ENCODE measurements at places on chromosomes 11 and 22.

GRCh38 chr11:92424281-92424680, 199.7 kb downstream of the FAT3 start:
- no peak for DNase-seq

GRCh38 chr11:128470081-128470480, 117.3 kb downstream of the ETS1 start:
- DNase-seq: no peak

GRCh38 chr11:102117472-102118113, 7.3 kb downstream of the YAP1 start:
- DNase-seq: no peak

DNA sequence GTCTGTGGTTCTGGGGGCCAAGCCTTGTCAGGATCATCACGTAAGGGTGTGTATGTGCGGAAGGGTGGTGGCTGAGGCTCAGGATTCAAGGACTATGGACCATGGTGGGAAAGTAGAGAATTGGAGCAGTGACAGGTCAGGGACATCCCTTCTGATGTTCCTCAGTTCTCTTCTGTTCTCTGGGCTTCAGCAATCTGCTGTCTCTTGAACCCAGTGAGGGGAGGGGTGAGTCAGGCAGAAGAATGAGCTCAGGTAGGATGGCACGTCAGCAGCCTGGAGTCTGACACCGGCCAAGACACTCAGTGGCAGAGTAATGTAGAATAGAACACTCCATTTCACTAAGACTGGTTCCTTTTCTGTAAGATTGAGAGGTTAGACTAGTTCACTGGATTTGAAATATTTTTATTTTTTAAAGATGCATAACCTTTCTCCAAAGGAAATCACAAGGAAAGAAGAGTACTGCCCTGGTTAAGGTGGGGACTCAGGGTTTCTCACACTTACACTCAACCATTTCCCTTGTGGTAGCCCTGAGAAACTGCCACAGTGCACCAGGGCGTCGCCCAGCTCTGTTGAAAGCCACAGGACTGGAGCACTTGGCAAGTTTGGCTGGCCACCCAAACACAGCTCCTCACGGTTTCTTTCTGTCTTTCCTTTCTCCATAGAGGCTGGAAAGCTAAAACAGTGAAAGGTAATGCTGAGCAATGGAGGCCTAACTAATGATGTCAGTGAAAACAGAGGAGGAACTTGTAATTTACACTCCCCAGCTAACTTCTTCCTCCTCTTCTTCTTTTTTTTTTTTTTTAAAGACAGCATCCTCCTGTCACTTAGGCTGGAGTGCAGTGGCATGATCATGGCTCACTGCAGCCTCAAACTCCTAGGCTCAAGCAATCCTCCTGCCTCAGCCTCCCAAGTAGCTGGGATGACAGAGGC, 23.1 kb upstream of the MICAL2 start:
- no peak for DNase-seq

DNA sequence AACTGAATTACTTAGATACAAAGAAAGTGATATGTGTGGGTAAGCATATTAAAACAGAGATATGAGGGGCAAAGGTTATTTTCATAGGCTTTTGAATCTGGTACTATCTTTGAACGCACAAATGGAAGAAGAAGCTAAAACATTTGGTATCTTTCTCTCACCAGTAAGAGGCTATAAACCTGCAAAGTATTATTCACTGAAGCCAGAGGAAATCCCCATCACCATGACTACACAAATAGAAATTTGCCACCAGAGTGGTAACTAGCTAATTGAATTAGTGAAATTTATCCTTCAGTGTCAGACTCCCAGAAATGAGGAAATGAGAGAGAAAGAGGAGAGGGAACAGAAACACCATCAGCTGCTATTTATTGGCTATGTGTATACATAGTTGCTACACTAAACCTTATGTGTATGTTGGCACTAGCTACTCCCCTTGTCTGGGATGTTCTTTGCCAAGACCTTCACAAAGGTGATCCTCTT, 503.4 kb downstream of the DLG2 start:
- DNase-seq: no peak

DNA sequence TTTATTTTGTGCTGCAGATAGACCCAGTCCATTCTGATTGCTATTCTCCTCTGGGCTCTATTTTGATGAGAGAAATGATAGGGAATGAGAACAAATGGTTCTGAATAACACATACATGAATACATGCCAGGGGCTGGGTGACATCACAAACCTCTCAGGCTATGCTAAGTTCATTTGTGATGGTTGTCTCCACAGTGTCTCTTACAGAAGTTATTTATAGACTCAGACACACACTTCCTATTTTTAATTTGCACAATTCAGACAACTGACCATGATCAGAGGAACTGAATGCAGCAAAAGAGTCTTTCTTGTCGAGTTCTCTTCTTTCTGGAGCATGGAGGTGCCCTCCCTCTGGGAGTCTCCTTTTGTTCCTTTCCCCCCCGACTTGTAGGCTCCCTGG, 991.7 kb downstream of the OPCML start:
- DNase-seq: no peak

DNA sequence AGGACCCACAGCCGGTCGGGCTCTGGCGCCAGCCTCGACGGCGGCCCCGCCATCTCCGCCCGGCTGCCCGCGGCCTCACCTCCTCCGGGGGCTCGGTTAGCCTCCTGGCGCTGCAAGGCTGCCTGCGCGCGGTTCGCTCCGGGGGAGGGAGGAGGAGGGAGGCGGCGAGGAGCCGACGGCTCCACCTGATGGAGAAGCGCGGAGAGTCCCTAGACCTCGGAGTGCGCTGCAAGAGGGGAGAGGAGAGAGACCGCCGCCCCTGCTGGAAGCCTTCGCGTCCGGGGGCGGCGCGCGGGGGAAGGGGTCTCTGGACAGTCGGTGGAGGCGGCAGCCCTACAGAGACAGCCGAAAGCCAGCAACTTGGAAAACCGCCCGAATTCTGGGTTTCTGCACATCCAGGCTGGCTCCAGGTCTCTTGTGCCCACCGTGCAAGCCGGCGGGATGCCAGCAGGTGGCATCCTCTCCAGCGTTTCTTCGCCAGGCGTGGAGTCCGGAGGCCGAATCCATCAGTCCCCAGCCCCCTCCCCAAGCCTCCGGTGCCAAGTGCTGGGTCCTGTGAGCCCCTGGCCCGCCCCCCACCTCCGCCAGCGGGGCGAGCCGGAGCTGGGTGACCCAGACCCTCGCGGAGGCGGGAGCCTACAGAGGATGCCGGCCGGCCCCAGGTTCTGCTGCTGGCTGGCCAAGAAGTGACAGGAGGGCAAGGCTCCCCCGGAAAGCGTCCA, 2.9 kb upstream of the KIRREL3 start:
- no peak for DNase-seq

- DNase-seq: no peak
Measured at GRCh38 chr11:109911488-109911887, 181.7 kb upstream of the ZC3H12C start.
